ENCODE measurements at places on chromosomes 5 and 9. TPM values are rescaled to one million over a fixed set of nuclear protein-coding genes. Genes with fewer than 3 reads are reported as not detected.

The SELENOP gene
- 179 TPM for total RNA-seq

The LEAP2 gene
- 2.1 TPM for total RNA-seq

The TERT gene
- not detected for total RNA-seq

The LECT2 gene
- not detected for total RNA-seq

The NDUFAF2 gene
- 9.9 TPM for total RNA-seq

The DBH gene
- total RNA-seq, result not detected

The FCN2 gene
- 1.0 TPM for total RNA-seq

The PDE6A gene
- total RNA-seq, result not detected

The AK1 gene
- 359 TPM for total RNA-seq

The TAF11L6 gene
- not detected for total RNA-seq

The TIGD6 gene
- 6.3 TPM for total RNA-seq

The ITGA2 gene
- total RNA-seq, result 15.7 TPM

The SLC25A2 gene
- total RNA-seq, result 0.52 TPM

The NR5A1 gene
- not detected for total RNA-seq

The SLC45A2 gene
- total RNA-seq, result 0.52 TPM

The GGTA1 gene
- 6.3 TPM for total RNA-seq

The SPATA31A7 gene
- total RNA-seq, result not detected
